Suprapubic skin (tissue), 4 donors: ENCODE measurements at places on chromosomes 3 and 15. TPM values are rescaled to one million over a fixed set of nuclear protein-coding genes. Genes with fewer than 3 reads are reported as not detected.

DNA sequence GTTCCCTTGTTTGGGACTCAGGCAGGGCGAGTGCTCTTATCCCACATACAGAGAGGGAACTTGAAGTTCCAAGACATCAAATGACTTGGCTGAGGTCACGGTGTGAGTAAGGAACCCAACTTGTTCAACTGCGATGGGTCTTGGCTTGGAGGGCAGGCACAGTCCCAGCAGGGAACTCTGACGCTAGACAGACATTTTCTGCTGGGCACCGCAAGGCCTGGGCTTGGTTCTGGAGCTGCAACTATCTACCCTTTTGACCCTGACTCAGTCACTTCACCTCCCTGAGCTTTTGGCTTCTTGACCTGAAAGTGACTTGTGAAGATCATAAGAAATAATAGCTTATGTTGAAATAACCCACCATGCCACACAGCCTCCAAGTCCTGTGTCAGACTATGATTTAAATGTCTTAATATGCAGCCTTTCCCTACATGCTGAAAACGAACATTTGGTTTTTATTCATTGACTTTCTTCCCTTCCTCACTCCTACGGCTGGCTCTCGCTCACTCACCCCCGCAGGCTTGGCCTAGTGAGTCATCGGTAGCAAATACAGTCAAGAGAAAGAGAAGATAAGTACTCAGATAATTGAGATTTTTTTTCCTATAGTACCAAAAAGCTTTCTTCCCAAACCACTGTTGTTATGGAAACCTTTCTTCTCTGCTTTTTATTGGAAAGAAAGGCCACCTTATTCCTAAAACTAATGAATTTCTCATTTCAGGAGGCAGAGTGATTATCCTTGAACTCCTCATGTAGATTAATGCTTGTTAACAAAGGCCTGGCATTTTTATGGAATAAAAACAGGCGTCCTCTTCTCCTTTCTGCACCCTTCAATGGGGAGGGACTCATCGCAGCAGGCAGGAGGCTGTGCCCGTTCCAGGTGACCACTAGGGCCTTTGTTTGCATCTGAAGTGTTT is 178.4 kb downstream of the ATP10A start:
- H3K27ac ChIP-seq: peak overlapping the region; percentile 63
- no peak for DNase-seq
- H3K36me3 ChIP-seq: peaks cover 7% of the 10 kb centered on the region
- H3K4me3 ChIP-seq: no peak overlapping the region
- H3K4me1 ChIP-seq: peaks cover 34% of the 10 kb centered on the region

DNA sequence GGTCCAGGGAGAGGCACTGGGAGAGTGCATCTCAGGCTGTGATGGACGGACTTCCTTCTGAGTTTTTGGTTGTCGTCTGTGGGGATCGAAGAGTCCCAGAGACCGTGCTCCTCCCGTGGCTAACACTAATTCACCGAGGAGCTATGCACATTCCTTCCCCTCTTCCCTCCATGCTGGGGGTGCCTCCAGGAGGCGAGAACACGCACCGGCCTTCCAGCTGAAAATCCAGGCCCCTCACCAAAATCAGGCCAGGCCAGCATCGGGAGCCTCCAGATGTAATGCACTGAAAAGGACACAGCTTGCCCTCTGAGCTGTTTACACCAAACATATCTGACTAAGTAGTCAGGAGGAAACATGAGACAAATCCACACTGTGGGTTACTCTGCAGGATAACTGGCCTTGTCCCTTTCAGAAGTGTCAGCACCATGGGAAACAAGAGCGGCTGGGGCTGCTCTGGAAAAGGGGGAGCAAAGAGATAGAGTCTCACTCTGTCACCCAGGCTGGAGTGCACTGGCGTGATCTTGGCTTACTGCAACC is 5.5 kb downstream of the RNU5B-1 start:
- DNase-seq: no peak
- peaks cover 5% of the 10 kb centered on the region for H3K4me1 ChIP-seq
- H3K27ac ChIP-seq: no peak overlapping the region
- no peak overlapping the region for H3K4me3 ChIP-seq

The C3orf22 gene
- total RNA-seq: not detected

DNA sequence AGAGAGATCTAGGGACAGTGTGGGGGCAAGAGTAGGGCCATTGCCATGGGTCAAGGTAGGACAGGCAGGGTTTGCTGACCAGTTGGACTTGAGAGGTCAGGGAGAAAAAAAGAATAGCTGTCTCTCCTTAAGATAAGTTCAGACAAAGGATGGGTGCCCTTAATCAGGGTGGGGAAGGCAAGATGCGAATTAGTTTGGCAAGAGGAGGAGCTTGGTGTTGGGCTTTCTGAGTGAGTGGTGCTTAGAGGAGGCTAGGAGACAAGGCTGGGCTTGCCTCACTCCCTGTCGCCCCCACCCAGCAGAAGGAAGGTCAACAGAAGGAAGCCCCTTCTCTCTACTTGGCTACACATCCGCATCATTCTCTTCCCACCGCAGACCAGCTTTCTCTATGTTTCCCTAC is 53.9 kb upstream of the CTDSPL start:
- H3K27ac ChIP-seq: no peak overlapping the region
- no peaks in the 10 kb centered on the region for H3K4me1 ChIP-seq
- no peak overlapping the region for H3K4me3 ChIP-seq
- no peak for DNase-seq
- peaks cover 26% of the 10 kb centered on the region for H3K36me3 ChIP-seq
- no peaks in the 10 kb centered on the region for H3K27me3 ChIP-seq

The IMPG2 gene
- total RNA-seq: 0.13 TPM

- H3K27ac ChIP-seq: no peak overlapping the region
- no peak for DNase-seq
- H3K27me3 ChIP-seq: no peaks in the 10 kb centered on the region
- no peak overlapping the region for H3K4me3 ChIP-seq
These were observed 21.2 kb upstream of the SPRED1 start for GRCh38 chr15:38231436-38231835.
